Naive B cell (primary cell): ENCODE measurements at places on chromosomes 12 and 14. TPM values are rescaled to one million over a fixed set of nuclear protein-coding genes. Genes with fewer than 3 reads are reported as not detected.

Gene SLC25A3
- 215 TPM for polyA plus RNA-seq

Gene AQP2
- polyA plus RNA-seq: not detected

Gene C12orf50
- polyA plus RNA-seq: not detected

Gene RNASE7
- not detected for polyA plus RNA-seq

Gene DCN
- not detected for polyA plus RNA-seq

Gene TMEM179
- polyA plus RNA-seq: not detected
